ENCODE measurements at places on chromosomes 2 and 18.

- DNase-seq, result no peak
Observed at GRCh38 chr18:76354348-76354747, 140.7 kb downstream of the ZNF516 start.

DNA sequence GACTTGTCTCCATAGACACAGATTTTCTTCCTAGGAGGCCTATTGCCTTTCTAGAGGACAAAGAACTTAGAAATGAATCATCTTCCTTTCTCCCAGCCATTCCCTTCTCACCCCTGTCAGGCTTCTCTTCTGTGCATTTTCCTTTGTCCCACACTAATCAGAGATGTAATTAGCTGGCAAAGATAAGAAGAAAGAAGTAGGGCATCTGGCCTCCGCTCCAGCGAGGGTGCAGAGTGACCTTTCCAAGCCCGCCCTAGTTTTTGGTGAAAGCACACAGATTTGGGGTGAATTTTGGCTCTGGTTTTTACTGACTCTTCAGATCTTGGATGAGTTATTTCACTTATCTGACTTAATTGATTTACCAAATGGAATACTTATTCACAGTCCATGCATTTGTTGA is 626.5 kb downstream of the ZEB2 start:
- no peak for DNase-seq

DNA sequence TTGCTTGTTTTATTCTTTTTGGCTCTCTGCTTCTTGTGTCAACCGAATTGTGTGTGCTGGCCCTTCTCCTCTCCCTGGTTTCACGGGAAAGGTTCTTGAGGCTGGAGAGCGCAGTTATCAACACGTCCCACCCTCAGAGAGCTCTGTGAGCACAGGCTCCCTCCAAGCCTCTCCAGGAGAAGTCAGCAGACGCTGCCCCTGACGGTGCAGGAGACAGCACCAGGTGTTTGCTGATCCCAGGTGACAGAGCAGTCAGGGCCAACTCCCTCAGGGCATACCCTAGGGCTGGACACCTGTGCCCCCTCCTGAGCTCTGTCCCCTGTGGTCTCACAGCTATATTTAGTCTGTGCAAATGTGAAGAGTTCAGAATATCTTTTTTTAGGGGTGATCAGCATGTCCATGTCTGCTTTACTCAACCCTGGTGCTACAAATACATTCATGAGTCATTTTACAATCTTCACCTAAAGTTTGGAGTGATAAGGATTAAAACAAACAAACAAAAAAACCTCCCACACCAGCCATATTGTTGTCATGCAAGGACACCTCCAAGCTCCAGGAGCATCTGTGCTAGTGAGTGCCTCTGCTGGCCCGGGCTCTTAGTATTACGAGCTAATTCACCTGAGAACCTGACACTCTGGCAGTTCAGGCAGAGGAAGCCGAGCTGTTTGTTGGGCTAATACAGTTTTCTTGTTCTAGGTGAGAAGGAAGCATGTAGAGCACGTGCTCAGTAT is 65.9 kb upstream of the TMEM200C start:
- no peak for DNase-seq

DNA sequence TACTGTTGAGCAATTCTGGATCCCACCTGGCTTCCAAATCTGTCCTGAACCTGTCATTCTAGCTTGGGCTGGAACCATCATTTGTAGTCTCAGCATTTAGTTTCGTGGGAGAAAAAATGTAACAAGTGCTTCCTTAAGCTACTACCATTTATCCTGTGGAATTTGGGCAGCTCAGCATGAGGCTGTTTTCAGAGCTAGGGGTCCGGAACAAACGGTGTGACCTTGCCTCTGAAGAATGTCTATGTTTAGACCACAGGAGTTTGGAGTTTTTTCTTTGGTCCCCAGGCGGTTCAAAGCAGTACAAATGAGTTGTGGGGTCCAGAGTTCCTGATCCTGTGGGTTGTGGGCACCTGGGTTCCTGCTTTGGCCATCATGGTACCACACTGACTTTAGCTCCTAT is 59.1 kb upstream of the TMEM178A start:
- no peak for DNase-seq

- DNase-seq, result no peak
Observed at GRCh38 chr2:12931186-12931844, 214.6 kb downstream of the TRIB2 start.

GRCh38 chr2:181632733-181633401 is 24.0 kb downstream of the CERKL start:
- no peak for DNase-seq

DNA sequence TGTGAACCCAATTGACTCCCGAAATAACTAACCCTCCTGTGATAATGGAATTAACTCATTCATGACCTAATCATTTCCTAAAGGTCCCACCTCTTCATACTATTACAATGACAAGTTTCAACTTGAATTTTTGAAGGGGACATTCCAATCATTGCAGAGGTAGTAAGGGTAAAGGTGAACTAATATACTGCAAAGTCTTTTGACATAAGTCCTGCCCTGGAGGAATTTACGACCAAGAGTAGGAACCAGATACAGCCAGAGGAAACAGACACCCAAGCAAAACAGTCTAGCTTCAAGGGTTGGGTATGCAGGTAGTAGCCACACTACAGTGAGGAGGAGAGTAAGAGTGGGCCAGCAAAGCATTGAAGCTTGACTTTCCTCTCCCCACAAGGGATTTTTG is 1.2 kb upstream of the SRBD1 start:
- DNase-seq, result no peak

DNA sequence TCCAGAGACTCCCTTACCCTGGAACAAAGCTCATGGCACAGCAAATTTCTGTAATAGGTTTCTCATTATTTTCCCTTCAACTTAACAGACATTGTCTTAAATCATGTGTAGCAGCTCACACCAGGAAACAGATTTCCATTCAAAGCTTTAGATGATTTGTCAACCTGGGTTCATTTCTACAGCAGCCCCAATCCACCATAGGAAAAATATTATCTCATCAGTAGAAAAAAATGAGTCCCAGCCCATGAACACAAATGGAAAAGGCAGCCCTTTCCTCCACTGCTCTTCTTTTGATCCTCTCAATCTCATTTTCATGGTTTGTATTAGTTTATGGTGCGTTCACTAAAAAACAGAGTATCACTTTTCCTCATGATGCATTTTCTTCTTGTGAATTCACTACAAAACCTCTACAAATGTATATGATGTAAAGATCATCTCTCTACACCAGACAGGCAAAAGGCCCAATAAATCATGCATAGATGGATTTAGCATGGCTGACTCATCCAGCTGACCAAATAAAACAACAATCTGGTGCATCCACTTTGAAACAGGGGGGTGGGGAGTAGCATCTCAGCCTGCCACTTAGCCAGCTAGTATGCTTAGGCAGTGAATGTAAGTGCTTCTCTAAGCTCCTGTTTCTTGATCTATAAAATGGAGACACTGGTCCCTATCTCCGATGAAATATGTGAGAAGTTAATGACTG is 78.6 kb downstream of the SATB2 start:
- no peak for DNase-seq

DNA sequence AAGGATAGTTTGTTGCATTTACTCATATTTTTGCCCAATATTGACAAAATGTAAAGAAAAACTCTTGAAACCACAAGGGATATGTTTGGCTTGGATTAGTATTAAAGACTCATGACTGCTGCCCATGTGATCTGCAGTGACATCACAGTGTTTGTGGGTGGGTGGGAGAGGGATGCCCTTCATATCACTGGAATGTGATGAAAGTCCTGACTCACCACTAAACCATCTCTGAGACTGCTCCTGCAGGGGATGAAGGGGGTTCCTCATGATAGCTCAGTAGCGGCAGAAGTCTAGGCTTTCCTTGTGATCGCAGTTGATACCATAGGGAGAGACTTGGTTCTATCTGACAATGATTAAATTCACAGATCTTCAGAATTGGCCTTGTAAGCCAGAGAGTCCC is 451.2 kb downstream of the CNTNAP5 start:
- DNase-seq, result no peak

DNA sequence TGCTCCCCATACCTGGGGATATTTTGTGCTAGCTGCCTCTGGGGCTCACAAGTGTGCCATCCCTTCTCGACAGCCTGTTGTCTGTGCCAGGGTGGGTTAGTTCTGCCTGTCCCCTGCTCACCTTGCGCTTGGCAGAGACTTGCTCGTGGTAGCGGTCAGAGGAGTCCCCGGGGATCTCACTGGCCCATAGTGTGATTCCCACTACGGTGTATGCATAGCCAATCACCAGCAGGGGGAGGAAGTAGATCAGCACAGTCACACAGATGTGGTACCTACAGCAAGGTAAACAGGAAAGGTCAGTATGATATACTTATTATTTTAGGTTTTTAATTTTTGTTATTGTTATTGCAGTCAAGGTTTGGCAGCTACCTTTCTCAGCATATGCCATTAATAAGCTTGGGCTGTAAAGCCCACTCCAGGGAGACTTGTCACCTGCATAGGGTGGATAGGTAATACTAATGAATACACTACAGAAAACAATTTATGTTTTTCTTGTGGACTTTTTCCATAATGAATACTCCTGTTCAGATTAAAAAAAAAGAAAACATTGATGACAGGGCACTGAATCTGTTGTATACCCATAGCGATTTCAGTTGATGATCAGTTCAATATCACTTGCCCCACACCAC is 95.2 kb downstream of the POLE4 start:
- no peak for DNase-seq

GRCh38 chr2:127197475-127198385 is 22.4 kb downstream of the CYP27C1 start:
- no peak for DNase-seq

- DNase-seq, result no peak
Observed at GRCh38 chr2:46364797-46365457, 67.7 kb downstream of the EPAS1 start.

DNA sequence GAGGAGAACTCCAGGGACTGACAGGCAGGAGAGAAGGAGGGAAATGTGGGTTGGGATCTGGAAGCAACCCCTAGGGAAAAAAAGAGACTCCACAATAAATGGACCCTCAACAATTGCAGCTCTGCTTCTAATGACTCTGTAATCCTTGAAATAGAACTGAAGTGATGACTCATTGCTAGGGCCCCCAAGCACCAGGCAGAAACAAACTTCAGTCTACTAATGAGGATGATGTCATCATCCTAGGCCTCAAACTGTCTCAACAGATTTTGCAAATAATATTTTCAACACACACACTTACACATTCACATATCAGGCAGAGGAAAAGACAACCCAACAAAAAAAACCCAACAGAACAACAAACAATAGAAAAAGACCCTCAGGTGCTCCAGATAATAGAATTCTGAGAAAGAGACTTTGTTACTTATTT is 143.3 kb downstream of the HDAC4 start:
- DNase-seq, result no peak

DNA sequence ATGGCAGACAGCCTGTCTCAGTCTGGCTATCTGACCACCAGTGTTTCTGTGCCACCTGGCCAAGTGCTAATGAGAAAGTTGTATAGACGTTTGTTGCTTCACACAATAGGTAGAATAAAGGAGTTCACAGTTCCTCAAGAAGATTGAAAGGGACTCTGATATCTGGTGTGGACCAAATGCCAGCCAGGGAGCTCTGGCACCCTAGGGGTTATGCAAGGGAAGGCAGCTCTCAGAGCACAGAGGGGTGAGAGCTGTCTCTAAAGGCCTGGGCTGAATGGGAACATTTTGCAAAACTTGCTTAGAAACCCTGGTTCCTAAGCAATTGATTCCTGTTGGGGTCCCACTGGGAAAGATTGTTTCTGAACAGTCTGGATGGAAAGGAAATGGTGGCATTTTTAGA is 553.8 kb downstream of the EPHA4 start:
- no peak for DNase-seq

DNA sequence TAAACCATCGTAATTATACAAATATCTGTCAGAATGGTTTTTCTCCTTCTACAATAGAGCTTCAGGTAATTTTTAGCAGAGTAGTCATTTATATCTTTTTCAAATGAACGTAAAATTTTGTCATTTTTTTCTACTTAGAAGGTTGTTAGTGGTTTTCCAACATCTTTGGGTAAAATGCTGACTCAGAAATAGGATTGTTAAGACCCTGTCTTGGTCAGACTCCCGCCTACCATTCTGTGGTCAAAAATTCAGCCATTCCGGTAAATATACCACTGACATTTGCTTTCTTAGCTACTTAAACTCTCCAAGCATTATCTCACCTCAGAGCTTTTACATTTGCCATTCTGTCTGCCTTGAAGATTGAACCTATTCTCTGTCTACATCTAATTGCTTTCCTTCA is 154.1 kb upstream of the CDH19 start:
- DNase-seq, result no peak

GRCh38 chr2:78861546-78861945 is 164.0 kb upstream of the REG3G start:
- no peak for DNase-seq

- no peak for DNase-seq
Observed at GRCh38 chr2:72081451-72081850, 66.2 kb downstream of the CYP26B1 start.

DNA sequence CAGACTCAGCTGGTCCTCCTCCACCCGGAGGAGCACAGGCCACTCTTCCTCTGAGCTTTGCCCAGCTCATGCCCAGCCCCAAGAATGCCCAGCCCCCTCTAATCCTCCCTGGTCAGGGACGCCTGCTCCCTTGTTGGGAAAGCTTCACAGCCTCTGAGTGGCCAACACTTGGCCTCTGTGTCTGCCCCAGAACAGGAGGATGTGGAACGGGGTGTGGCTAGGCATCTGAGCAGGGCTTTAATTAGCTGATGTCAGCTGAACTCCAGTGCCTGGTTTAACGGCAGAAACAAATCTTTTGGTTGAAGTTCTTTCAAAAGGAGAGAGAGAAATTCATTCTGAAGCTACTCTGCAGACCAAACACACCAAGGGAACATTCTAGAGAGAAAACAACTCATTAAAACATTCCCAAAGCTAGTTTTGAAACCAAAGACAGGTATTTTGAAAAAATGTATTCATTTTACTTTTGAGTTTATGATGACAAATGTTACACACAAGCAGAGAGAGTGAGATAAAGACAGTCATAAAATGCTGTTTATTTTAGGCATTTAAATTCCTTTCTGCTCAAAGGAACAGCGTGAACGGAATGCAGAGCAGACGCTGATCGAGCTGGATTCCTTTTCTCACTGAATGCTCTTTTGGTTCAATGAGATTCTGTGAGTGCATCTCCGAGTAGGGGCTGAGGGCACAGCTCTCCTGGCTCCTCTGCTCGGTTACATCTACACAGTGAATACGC is 63.8 kb downstream of the RTP5 start:
- DNase-seq, result no peak

Measured in cerebellar nuclear complex (tissue), 1 donor.